ENCODE measurements at places on chromosomes 7 and 10. TPM values are rescaled to one million over a fixed set of nuclear protein-coding genes. Genes with fewer than 3 reads are reported as not detected.

Gene CDH23
- 4.2 TPM for total RNA-seq

Gene FUOM
- total RNA-seq, result 7.4 TPM

Gene CACNA2D1
- 54.1 TPM for total RNA-seq

Gene FAM25G
- total RNA-seq, result not detected

DNA sequence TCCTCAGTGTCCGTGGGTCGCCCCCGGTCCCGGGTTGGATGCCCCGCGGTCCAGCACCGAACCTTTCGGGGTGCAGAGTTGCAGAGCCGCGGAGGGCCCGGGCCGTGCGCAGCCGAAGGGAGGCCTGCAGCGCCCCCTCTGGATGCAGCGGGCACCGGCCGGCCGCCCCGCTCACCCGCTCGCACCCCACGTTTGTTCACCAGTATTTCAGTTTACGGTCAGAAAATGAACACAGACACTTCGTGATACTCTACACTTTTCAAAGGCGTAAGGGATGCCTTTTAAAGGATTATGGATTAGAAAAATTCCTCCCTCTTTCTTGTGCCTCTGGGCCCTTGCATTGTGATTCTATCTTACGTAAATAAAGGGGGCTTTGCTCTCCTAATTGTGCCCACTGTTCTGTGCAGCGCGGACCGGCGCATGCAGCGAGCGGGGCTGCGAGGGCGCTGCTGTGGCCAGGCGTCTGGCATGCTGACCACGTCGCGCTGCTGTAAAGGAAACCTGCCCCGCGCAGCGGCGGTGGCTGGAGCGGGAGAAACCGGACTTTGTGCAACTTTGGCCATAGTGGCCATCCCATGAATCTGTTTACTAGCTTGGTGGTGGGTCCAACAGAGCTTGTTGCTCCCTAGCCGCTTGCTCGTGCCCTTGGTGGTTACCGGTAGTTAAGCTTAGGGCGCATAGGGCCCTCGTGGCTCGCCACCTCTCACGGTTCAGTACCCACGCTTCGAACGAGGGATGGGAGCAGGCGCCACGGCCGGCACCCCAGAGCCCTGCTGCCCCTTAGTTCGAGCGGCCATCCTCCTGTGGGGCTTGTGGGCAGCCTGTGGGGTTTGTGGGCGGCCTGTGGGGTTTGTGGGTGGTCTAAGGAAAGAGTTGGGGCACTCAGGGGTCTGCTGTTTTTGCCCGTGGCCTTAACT, 739 bp upstream of the MEST start:
- peak; percentile 44 for DNase-seq

- no peak for DNase-seq
Observed at GRCh38 chr10:19840776-19841175, 24.5 kb downstream of the PLXDC2 start.

- DNase-seq, result no peak
Observed at GRCh38 chr7:26930201-26930600, 65.8 kb upstream of the SKAP2 start.
